ENCODE measurements at places on chromosomes 2 and 18. TPM values are rescaled to one million over a fixed set of nuclear protein-coding genes. Genes with fewer than 3 reads are reported as not detected.
A peak's percentile ranks its signal among the peaks of the same experiment; 100 is the strongest.

PAIP2B gene
- 0.55 TPM for total RNA-seq

SULT1C4 gene
- 6.0 TPM for total RNA-seq

G6PC2 gene
- total RNA-seq: not detected

SPAG16 gene
- 20.7 TPM for total RNA-seq

C18orf54 gene
- total RNA-seq: 5.4 TPM

FRZB gene
- total RNA-seq: 47.3 TPM

CLEC4F gene
- not detected for total RNA-seq

CHRNG gene
- total RNA-seq: not detected

BCL11A gene
- total RNA-seq: 10.7 TPM

- no peak overlapping the region for H3K4me3 ChIP-seq
- DNase-seq: no peak
- no peak overlapping the region for H3K27ac ChIP-seq
- H3K4me1 ChIP-seq: peaks cover 39% of the 10 kb centered on the region
Measured at GRCh38 chr2:226474131-226474530, 325.5 kb downstream of the IRS1 start.

- H3K27ac ChIP-seq: no peak overlapping the region
- no peaks in the 10 kb centered on the region for H3K36me3 ChIP-seq
- H3K27me3 ChIP-seq: no peaks in the 10 kb centered on the region
- DNase-seq: no peak
- H3K4me1 ChIP-seq: no peaks in the 10 kb centered on the region
Measured at GRCh38 chr2:153386481-153386897, 92.1 kb downstream of the RPRM start.

- no peak overlapping the region for H3K27ac ChIP-seq
- H3K27me3 ChIP-seq: no peaks in the 10 kb centered on the region
- DNase-seq: no peak
- H3K4me3 ChIP-seq: no peak overlapping the region
- H3K36me3 ChIP-seq: no peaks in the 10 kb centered on the region
- H3K4me1 ChIP-seq: peaks cover 34% of the 10 kb centered on the region
Measured at GRCh38 chr18:7681298-7681697, 114.2 kb downstream of the PTPRM start.

DNA sequence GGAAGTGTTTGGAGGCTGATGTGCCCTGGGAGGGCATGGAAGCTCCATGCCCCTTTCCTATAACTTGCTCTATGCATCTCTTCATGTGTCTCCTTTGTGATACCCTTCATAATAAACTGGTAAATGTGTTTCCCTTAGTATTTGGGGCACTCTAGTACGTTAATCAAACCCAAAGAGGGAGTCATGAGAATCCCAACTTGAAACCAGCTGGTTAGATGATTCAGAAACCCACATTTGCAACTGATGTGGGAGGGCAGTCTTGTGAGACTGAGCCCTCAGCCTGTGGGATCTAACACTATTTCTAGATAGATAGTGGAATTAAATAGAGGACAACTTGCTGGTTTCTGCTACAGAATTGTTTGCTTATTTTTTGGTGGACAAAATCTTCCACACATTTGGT is 20.3 kb downstream of the ANKRD30B start:
- no peaks in the 10 kb centered on the region for H3K27me3 ChIP-seq
- H3K4me1 ChIP-seq: no peaks in the 10 kb centered on the region
- no peak overlapping the region for H3K27ac ChIP-seq

- H3K4me1 ChIP-seq: no peaks in the 10 kb centered on the region
- DNase-seq: no peak
- no peak overlapping the region for H3K4me3 ChIP-seq
- no peaks in the 10 kb centered on the region for H3K36me3 ChIP-seq
Measured at GRCh38 chr2:198219292-198219691, 414.9 kb downstream of the PLCL1 start.

GRCh38 chr2:238525990-238526389 is 99.3 kb downstream of the ASB1 start:
- no peak overlapping the region for H3K27ac ChIP-seq
- DNase-seq: no peak
- H3K27me3 ChIP-seq: peaks cover 3% of the 10 kb centered on the region
- no peak overlapping the region for H3K4me3 ChIP-seq
- no peaks in the 10 kb centered on the region for H3K36me3 ChIP-seq

GRCh38 chr2:231286964-231287363 is 88.5 kb downstream of the ARMC9 start:
- H3K27ac ChIP-seq: no peak overlapping the region
- H3K36me3 ChIP-seq: peaks cover 55% of the 10 kb centered on the region
- DNase-seq: peak; percentile 54
- H3K4me3 ChIP-seq: no peak overlapping the region
- H3K27me3 ChIP-seq: no peaks in the 10 kb centered on the region

- H3K4me1 ChIP-seq: peaks cover 43% of the 10 kb centered on the region
- H3K27ac ChIP-seq: peak overlapping the region; percentile 96
- no peaks in the 10 kb centered on the region for H3K27me3 ChIP-seq
- H3K4me3 ChIP-seq: peak overlapping the region; percentile 93
- peak; percentile 86 for DNase-seq
- no peaks in the 10 kb centered on the region for H3K36me3 ChIP-seq
Measured at GRCh38 chr2:157875641-157876065, 477 bp downstream of the ACVR1 start.

DNA sequence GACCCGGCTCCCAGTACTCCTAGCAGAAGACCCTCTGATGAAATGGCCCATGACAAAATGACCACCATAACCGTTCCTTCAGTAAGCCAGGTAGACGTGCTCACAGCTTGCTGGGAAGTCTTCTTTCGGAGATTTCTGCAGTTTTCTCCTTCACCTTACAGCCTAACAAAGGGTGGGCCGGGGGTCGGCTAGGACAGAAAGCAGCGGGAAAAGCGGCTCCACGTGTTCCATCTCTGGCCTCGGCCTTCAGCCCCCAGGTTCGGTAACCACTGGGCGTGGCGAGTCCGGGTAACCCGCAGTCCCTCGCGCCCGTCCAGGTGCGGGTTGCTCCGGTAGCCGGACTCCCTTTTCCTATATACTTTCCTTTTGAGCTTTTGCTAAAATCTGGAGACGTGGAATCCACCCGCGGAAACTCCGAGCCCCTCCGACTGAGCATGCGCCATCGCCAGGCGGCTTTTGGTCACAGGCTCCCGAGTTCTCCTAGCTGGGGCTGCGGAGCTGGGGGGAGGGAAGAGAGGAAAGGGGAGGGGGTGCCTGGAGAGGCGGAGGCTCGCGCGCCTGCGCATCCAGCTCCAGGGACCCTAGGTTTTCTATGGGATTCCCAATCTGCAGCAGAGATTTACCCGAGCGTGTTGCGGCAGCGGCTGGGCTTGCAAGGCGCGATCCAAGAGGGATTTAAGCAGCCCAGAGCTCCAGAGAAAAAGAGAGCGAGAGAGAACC is at the start of gene VSNL1:
VSNL1 (plus strand) TSS at position 604 of the 720 bp plus-strand sequence. CDS start 51,379 bp downstream, outside the sequence.
- peak; percentile 89 for DNase-seq
- no peak within 1 kb of the TSS for H3K27ac ChIP-seq
- H3K4me1 ChIP-seq: peaks cover 34% of the 10 kb centered on the region
- H3K27me3 ChIP-seq: peaks cover 81% of the 10 kb centered on the region
- no peaks in the 10 kb centered on the region for H3K36me3 ChIP-seq
- H3K4me3 ChIP-seq: peak within 1 kb of the TSS; percentile 79

GRCh38 chr2:222778400-222778799 is 82.4 kb upstream of the ACSL3 start:
- H3K27ac ChIP-seq: no peak overlapping the region
- peaks cover 2% of the 10 kb centered on the region for H3K36me3 ChIP-seq
- DNase-seq: no peak
- no peaks in the 10 kb centered on the region for H3K27me3 ChIP-seq

DNA sequence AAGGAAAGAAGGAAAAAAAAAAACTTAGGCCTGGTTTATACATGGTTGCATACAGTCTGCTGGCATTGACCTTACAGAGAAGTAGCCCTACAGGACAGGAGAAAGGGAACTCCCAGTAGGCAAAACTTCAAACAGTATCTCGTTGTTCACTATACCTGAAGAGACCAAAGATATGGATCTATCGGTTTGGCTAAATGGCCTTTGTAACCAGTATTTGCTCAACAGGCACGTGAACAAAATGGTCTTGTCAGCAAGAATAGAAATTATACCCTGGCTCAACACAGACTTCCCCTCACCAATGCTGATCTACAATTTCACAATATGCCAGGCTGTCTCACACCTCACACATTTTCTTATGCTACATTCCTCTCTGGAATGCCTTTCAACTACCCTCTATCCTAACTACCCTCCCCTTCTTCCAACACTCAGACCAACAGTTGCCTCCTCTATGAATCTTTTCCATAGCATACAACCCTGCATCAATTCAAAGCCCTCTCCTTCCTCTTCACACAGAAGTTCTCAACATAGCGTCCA is 13.7 kb downstream of the HYCC2 start:
- H3K4me3 ChIP-seq: no peak overlapping the region
- H3K4me1 ChIP-seq: peaks cover 17% of the 10 kb centered on the region
- H3K27me3 ChIP-seq: no peaks in the 10 kb centered on the region
- H3K27ac ChIP-seq: peak overlapping the region; percentile 35

GRCh38 chr2:10447300-10447894 is 730 bp downstream of the ODC1 start:
- DNase-seq: no peak
- H3K4me3 ChIP-seq: peak overlapping the region; percentile 79
- H3K27me3 ChIP-seq: no peaks in the 10 kb centered on the region
- H3K4me1 ChIP-seq: peaks cover 21% of the 10 kb centered on the region
- peak overlapping the region; percentile 70 for H3K27ac ChIP-seq

DNA sequence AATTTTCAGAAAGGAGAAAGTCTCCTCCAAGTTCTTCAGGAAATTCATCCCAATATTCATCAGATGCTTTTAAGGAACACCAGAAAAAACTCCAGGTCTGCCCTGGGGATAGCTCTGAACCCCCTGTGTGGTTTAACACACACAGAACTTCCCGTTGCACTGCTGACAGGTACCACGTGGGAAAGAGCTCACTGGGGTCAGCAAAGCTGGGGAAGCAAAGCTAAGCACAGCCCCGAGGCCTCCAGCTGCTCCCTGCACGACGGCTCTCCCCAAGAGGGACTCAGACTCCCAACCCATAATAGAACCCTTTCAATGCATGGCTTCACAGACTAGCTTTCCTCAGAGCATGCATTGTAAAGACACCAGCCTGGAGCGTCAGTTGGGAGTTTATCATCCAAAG is 28.0 kb downstream of the ADI1 start:
- peaks cover 3% of the 10 kb centered on the region for H3K36me3 ChIP-seq
- peaks cover 8% of the 10 kb centered on the region for H3K4me1 ChIP-seq
- no peak overlapping the region for H3K4me3 ChIP-seq
- peak; percentile 67 for DNase-seq

DNA sequence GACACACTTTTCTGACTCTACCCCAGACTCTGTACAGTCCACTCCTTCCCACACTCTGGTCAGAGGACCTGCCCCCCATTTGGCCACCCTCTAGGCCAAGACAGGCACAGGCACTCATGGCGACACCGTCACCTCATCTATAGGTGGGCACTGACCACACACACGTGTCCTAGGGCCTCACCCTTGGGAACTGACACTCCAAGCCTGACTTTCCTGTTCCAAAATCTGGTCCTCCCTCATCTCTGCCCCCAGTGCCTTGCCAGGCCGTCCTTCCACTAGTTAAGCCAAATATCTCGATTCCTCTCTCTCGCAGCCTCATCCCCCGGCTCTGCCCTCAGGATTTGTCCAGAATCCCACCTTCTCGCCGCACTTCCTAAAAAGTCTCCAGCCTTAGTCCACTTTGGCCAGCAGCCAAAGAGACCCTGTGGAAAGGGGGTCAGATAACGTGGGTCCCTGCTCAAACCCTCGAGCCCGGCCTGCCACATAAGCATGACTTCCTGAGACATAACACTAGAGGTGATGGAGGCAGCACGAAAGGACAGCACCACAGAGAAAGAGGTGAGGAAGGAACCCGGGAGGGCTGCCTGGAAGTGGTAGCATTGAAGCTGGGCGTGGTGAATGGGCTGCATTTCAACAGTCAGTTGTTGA is 105.8 kb upstream of the OTOS start:
- H3K36me3 ChIP-seq: no peaks in the 10 kb centered on the region
- no peak overlapping the region for H3K27ac ChIP-seq
- DNase-seq: peak; percentile 56
- no peak overlapping the region for H3K4me3 ChIP-seq
- H3K4me1 ChIP-seq: peaks cover 35% of the 10 kb centered on the region

- no peaks in the 10 kb centered on the region for H3K4me1 ChIP-seq
- no peak for DNase-seq
- H3K27me3 ChIP-seq: no peaks in the 10 kb centered on the region
Measured at GRCh38 chr2:15142069-15142689, 419.0 kb downstream of the NBAS start.

GRCh38 chr18:46402396-46402795 is 254.6 kb downstream of the LOXHD1 start:
- peaks cover 15% of the 10 kb centered on the region for H3K4me1 ChIP-seq
- H3K36me3 ChIP-seq: no peaks in the 10 kb centered on the region
- H3K4me3 ChIP-seq: no peak overlapping the region
- no peak overlapping the region for H3K27ac ChIP-seq
- no peaks in the 10 kb centered on the region for H3K27me3 ChIP-seq
- no peak for DNase-seq

- no peak overlapping the region for H3K4me3 ChIP-seq
- no peak for DNase-seq
Measured at GRCh38 chr18:37230768-37231167, 334.8 kb downstream of the CELF4 start.

- H3K27ac ChIP-seq: no peak overlapping the region
- H3K36me3 ChIP-seq: no peaks in the 10 kb centered on the region
Measured at GRCh38 chr2:29591600-29591999, 329.8 kb downstream of the ALK start.

- H3K36me3 ChIP-seq: no peaks in the 10 kb centered on the region
- DNase-seq: no peak
- H3K27me3 ChIP-seq: no peaks in the 10 kb centered on the region
- peaks cover 43% of the 10 kb centered on the region for H3K4me1 ChIP-seq
- no peak overlapping the region for H3K4me3 ChIP-seq
Measured at GRCh38 chr18:58209326-58209725, 165.3 kb downstream of the NEDD4L start.

DNA sequence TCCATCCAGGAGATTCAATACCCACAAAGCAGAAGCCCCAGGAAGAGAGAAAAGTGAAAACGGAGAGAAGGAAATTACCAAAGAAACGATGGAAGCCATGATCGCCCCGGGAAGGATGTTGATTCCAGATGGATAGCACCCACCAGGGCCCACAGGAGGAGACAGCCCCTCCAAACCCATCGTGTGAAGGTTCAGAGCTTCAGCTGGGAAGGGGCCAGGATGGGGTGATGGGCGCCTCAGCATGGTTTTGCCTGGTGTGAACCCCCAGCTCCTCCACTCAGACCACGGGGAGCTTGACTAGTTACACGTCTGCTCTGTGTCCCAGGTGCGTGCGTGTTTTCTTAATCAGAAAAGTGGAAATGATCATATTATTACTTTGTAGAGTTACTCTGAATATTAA is 264.5 kb downstream of the EIPR1 start:
- no peak overlapping the region for H3K4me3 ChIP-seq
- peak; percentile 51 for DNase-seq
- H3K4me1 ChIP-seq: no peaks in the 10 kb centered on the region
- H3K27ac ChIP-seq: no peak overlapping the region

- H3K27me3 ChIP-seq: no peaks in the 10 kb centered on the region
- H3K4me1 ChIP-seq: no peaks in the 10 kb centered on the region
- H3K36me3 ChIP-seq: no peaks in the 10 kb centered on the region
- no peak for DNase-seq
- no peak overlapping the region for H3K4me3 ChIP-seq
Measured at GRCh38 chr2:152920846-152921245, 202.4 kb downstream of the ARL6IP6 start.

- H3K4me1 ChIP-seq: peaks cover 2% of the 10 kb centered on the region
- no peak overlapping the region for H3K4me3 ChIP-seq
- H3K27ac ChIP-seq: no peak overlapping the region
- peaks cover 57% of the 10 kb centered on the region for H3K27me3 ChIP-seq
- no peaks in the 10 kb centered on the region for H3K36me3 ChIP-seq
Measured at GRCh38 chr18:77254711-77255405, 5.2 kb downstream of the GALR1 start.
